Mesenteric fat pad (tissue), 1 donor: ENCODE measurements at places on chromosomes 16 and 17.

DNA sequence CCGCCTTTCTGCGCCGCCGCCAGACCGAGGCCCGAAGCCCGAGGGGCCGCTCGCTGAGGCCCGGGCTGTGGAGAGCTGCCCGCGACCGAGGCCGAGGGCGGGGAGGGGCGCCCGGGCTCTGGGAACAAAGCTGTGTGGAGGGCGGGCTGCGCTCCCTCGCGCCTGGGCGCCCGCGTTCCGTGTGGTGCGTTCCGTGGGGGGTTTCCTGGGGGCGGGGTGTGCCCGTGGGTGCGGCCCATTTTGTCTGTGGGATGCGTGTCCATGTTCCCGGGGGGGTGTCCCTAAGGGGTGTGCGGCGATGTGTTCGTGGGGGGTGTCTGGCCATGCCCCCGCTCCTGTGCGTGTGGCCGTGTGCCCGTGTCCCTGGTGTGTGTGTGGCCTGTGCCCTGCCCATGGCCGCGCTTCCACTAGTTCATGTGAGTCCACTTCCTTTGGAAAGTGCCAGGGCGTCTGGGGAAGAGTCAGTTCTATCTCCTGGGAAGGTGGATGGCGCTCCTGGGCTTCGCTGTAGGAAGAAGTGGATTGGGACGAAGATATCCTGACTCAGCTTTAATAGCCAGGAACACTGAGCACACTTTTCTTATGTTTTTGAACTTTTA lies 520 bp downstream of the JPT2 start:
- no peak for DNase-seq

DNA sequence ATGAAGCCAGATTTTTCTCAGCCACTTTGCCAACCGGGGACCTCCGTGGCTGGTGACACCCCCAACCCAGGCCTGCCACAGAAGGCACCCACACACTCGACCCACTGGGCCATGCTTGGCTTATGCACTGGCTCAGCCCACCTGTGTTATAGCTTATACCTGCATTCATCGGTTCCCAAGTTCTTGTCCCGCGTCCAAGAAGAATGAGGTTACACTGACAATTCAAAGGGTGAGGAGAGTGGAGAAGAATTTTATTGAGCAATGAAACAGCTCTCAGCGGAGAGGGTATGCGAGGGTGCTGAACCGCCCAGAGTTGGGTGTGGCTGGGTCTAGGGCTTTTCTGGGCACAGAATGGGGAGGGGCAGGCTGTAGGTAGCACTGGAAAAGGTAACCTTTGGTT lies 22.2 kb upstream of the CDH15 start:
- no peak for DNase-seq

DNA sequence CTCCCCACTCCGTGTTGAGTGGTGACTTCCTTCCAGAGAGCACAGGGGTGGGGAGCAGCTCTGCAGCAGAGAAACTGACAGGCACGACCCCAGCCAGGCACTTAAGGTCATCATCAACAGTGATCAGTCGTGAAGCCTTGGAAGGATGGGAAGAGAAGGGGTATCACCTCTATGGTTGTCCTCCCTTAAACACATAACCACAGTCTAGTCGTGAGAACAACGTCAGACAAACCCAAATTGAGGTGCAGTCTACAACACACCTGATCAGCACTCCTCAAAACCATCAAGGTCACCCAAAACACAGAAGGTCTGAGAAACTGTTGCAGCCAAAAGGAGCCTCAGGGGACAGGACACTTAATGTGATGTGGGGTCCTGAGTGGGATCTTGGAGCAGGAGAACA lies 68.3 kb downstream of the MPRIP start:
- DNase-seq = no peak

GRCh38 chr17:77323413-77324171 lies 182.8 kb downstream of the SEC14L1 start:
- DNase-seq = peak; percentile 90

DNA sequence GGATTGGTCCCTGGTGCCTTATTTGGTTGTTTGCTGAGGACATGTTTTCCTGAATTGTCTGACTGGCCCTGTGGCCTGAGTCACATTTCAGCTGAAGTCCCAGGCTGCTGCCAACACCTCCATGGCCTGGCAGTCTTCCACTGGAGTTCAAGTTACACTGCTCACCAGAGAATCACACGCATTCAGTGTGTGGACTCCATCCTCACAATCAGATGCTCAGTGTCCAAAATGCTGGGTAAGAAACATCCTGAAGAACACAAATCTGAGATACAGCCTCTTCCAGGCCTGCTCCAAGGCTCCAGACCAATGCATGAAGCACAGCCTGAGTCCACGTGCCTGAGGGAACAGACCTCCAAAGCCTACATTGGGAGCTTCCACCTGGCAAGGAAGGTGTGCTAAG lies 19.2 kb downstream of the CD300LB start:
- DNase-seq = peak; percentile 12

DNA sequence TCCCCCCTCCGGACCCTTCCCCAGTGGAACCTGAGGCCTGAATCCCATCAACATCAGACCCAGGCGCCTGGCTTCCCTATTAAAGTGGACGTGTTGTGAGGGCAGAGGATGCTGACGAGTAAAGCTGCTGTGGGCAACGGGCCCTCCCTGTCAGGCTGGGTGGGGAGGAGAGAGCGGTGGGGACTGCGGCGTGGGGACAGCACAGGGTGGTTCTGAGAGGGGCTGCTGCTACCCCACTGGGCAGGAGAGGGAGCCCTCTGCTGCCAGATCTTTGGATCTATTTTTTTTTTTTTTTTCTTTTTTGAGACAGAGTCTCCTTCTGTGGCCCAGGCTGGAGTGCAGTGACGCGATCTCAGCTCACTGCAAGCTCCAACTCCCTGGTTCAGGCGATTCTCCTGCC lies 5.9 kb downstream of the CA5A start:
- DNase-seq = no peak

DNA sequence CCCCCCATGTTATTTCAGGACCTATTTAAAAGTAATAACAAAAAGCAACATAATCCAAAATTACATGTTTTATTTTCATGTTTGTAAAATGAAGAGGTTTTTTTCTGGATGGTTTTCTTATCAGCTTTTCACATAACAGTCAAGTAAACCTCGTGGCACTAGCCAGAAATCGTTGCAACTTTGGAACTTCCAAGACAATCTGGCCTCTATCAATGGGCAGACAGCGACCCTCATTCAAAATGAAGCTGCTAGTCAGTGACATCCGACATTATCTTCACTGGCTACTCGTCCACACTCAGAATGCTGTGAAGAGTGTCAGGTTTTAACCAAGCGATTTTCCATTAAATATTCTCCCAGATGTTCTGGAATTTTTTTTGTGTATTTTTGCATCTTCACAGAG lies 22.7 kb downstream of the ZNF652 start:
- no peak for DNase-seq

DNA sequence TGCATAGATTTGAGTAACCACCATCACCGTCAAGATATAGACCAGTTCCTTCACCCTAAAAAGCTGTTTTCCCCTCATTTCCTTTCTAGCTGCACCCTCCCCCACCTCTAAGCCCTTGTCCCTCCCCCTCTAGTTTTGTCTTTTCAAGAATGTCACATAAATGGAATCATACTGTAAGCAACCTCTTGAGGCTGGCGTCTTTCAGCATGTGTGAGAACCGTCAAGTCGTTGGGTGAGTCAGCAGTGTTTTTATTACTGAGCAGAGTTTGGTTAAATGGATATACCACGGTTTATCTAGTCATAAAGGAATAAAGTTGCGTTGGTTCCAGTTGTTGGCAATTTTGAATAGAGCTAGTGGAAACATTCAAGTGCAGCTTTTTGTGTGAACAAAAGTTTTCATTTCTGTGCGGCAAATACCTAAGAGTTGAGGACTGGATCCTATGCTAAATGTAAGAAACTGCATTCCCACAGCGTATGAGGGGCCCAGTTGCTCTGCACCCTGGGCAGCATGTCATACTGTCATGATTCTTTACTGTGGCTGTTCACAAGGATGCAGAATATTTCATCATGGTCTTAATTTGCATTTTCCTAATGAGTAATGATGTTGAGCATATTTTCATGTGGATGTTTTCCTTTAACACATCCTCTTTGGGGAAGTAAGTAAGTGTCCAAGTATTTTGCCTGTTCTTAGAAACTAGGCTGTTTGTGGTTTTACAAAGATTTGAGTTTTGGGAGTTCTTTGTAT lies 264.3 kb downstream of the CPPED1 start:
- DNase-seq = no peak

- DNase-seq = no peak
Observed at GRCh38 chr16:13829697-13830299, 90.2 kb upstream of the ERCC4 start.

DNA sequence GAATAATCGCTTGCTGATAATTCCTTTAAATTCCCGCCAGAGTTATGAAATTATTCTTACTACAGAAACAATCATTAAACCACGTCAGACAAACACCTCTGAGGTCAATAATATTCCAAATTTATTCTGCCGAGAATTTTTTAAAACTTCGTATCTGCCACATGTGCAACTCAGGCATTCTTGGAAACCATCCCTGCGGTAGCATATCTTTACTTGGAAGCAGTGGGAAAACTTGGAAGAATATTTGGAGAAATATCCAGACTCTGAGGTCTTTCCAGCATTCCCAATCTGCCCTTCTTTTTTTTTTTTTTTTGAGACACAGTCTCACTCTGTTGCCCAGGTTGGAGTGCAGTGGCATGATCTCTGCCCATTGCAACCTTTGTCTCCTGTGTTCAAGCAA lies 2.0 kb upstream of the CCL11 start:
- no peak for DNase-seq
